ENCODE measurements at places on chromosomes 2 and 18. TPM values are rescaled to one million over a fixed set of nuclear protein-coding genes. Genes with fewer than 3 reads are reported as not detected.

DNA sequence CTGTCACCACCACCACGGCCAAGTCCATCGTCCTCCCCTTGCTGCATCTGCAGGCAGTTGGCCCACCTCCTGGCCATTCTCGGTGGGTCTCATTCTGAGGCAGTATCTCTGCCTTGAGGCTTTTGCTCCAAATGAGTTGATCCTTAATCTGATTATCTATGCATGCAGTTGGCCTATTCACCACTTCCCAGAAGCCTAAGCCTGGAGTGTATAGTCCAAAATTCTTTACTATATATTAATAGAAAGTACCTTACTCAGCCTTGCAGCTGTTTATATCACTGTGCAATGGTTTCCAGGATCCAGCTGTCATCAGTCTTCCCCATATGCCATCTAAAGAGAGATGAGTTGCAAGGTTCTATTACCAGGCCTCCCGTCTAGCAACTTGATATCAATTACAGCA lies 292.4 kb downstream of the SS18 start:
- no peaks in the 10 kb centered on the region for H3K4me1 ChIP-seq
- no peaks in the 10 kb centered on the region for H3K27me3 ChIP-seq
- no peaks in the 10 kb centered on the region for H3K36me3 ChIP-seq
- no peak overlapping the region for H3K27ac ChIP-seq

DNA sequence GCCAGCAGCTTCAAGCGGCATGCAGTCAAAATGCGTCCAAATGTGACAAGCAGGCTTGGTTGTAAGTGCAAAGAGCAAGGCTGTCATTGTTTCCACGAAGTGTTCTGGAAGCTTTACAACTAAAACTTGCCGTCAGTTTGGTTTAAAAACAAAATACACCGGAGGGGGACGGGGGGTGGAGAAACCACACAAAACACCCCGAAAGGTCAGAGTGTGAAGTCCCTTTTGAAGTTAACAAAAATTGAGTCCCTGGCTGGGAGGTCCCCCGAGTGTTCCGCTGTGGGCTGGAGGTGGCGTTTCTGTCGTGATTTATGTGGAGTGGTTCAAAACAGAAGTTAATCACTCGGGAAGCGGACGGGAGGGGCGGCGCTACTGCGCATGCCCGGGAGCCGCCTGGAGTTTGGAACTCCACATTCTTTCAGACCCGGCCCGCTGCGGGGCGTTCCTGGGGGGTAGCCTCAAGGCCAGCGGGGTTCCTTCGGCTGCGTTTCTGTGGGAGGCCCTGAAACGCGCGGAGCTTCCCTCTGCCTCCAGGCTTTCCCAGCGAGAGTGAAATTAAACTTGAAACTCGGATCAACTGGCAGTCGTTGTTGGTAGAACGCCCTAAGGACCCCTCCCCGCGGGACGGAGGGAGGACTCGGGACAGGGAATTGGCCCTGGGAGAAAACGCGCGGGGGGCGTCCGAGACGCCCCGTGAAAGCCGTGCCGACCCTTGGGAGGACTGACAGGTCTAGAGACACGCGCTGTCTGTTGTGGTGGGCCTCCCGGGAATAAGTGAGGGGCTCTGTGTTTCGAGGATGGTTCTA lies 1.4 kb downstream of the TGIF1 start:
- peak overlapping the region; percentile 98 for H3K27ac ChIP-seq
- H3K36me3 ChIP-seq, result no peaks in the 10 kb centered on the region
- H3K4me3 ChIP-seq, result peak overlapping the region; percentile 94

- no peaks in the 10 kb centered on the region for H3K36me3 ChIP-seq
- no peaks in the 10 kb centered on the region for H3K4me1 ChIP-seq
- no peaks in the 10 kb centered on the region for H3K27me3 ChIP-seq
These were observed 34.4 kb downstream of the CYP26B1 start for GRCh38 chr2:72112981-72113846.

DNA sequence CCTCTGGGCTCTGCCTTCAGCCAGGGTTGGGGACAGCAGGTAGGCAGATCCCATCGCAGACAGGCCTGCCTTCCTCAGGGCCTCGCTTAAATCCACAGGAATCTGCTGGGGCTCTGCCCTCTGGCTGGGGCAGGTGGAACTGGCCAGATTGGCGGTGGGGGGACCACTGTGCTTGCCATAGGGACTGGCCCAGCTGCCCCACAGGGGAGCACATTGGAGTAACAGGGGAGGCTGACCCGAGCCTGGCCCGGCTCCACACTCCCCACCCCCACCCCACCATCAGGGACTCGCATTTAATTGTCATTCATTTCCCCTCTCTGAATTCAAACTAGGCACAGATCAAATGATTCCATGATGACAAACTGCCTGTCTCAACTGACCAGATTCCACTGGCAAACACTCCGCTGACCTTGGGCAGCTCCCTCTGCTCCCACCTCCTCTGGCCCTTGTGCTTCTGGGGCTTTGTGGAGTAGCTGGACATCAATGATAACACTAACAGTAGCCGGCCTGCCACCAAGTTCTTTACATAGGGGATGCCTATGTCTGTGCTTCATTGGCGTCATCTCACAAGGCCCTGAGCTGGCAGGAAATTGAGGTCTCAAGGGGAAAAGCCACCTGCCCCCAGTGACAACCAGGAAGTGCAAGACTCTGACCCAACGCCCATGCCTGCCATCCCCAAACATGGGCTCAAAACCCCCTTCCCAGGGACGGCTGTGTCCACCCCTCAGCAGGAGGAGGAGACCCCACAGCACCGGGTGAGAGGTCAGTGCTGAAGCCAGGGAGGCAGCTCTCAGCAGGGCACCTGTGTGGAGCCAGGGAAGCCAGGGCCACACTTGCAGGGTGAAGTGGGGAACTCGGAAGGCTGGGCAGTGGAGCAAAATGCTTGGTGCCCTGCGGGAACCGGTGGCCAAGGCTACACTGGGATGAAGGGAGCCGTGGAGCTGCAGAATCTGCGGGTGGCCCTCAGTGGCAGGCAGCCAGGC lies 2.1 kb upstream of the B3GNT7 start:
- no peak for DNase-seq
- H3K36me3 ChIP-seq, result no peaks in the 10 kb centered on the region
- no peaks in the 10 kb centered on the region for H3K4me1 ChIP-seq
- H3K27me3 ChIP-seq, result no peaks in the 10 kb centered on the region
- no peak overlapping the region for H3K27ac ChIP-seq

DNA sequence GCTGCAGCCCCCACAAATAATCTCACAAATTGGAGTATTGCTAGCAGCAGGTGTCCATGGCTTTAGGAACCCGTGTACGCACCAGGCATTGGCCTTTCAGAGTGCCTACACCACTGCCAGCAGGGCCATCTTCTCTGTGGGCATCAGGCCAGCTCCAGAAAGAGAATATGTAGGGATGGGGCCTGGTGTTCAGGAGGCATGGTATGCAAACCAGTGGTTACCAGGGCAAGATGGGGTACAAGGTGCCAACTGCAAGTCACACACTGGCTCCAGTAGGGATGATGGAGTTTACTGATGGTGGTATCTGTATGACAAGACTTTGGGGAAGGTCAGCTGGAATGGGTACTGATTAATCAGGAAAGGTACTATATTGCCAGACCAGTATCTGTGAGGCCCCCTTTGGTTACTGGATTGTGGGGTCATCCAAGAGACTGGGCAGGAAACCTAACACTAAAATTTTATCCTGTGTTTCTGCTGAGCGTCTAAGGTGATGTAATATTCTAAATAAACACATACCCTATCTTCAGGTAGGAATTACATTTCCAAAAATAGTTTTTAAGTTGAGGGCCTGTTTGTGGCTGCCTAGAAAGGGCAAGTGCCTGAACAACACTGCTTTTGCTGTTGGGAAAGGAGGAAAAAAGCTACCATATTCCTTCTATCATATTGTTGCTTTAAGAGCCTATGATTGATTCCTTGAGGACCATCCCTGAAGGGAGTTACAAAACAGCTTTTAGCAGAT lies 9.0 kb downstream of the CNOT9 start:
- no peaks in the 10 kb centered on the region for H3K36me3 ChIP-seq
- no peak overlapping the region for H3K27ac ChIP-seq
- no peak for DNase-seq
- H3K27me3 ChIP-seq, result no peaks in the 10 kb centered on the region
- H3K4me3 ChIP-seq, result no peak overlapping the region
- peaks cover 3% of the 10 kb centered on the region for H3K4me1 ChIP-seq

- H3K27me3 ChIP-seq, result no peaks in the 10 kb centered on the region
- H3K4me3 ChIP-seq, result peak overlapping the region; percentile 92
- H3K36me3 ChIP-seq, result no peaks in the 10 kb centered on the region
These were observed 1.2 kb downstream of the MEX3C start for GRCh38 chr18:51196118-51196810.

DNA sequence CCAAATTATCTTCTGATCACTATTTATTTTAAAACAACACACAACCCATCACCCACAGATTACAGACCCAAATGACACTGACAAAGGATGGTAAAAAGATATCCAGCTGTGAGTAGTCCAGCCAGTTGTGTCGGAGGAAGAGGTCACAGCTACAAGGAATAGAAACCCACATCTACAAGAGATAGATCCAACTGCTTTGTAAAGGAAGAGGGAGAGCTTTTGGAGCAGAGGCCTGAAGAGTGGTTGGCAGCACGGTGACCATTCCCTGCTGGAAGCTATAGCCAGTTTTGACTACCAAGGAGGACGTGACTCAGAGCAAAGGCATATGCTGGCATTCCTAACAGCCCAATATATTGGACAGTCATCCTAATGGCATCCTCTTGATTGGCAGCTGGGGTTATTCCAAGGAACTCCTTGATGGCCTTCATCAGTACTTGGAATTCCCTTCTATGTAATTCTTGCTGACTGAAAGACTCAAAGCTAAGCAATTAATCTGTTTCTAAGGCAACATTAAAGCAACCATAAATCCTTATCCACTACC lies 17.1 kb downstream of the SLC8A1 start:
- no peaks in the 10 kb centered on the region for H3K27me3 ChIP-seq
- no peaks in the 10 kb centered on the region for H3K36me3 ChIP-seq
- no peak for DNase-seq
- H3K4me3 ChIP-seq, result no peak overlapping the region

GRCh38 chr2:8876628-8877027 lies 39.2 kb upstream of the KIDINS220 start:
- no peak overlapping the region for H3K4me3 ChIP-seq
- no peaks in the 10 kb centered on the region for H3K36me3 ChIP-seq
- H3K27ac ChIP-seq, result no peak overlapping the region
- DNase-seq, result no peak
- no peaks in the 10 kb centered on the region for H3K4me1 ChIP-seq

Gene DLX1
- total RNA-seq, result not detected

Gene KLHL29
- 10.5 TPM for total RNA-seq

Gene SNTG2
- 2.2 TPM for total RNA-seq

Gene NBEAL1
- total RNA-seq, result 39.3 TPM
